Left renal pelvis (tissue), 4 donors: ENCODE measurements at places on chromosomes 1 and 21. TPM values are rescaled to one million over a fixed set of nuclear protein-coding genes. Genes with fewer than 3 reads are reported as not detected.

- DNase-seq, result peak; percentile 50
Measured at GRCh38 chr1:209248649-209249279, 334.8 kb upstream of the CAMK1G start.

DNA sequence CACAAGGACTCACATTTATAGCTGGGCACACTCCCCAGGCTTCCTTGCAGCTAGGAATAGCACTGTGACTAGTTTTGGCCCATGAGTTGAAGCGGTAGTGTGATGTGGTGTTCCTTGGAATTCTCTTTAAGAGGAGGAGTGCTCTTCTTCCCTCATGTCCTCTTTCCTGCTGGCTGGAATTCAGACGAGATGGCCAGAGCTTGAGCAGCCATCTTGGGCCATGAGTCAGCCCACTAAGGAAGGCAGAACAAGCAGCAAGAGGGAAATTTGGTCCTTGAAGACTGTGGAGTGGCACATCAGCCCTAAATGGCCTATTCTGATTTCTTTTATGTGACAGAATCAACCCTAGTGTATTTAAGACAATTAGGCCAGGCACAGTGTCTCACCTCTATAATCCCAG is 20.0 kb downstream of the HTR6 start:
- DNase-seq, result no peak

- no peak for DNase-seq
Measured at GRCh38 chr1:210367566-210367965, 38.9 kb downstream of the HHAT start.

DNA sequence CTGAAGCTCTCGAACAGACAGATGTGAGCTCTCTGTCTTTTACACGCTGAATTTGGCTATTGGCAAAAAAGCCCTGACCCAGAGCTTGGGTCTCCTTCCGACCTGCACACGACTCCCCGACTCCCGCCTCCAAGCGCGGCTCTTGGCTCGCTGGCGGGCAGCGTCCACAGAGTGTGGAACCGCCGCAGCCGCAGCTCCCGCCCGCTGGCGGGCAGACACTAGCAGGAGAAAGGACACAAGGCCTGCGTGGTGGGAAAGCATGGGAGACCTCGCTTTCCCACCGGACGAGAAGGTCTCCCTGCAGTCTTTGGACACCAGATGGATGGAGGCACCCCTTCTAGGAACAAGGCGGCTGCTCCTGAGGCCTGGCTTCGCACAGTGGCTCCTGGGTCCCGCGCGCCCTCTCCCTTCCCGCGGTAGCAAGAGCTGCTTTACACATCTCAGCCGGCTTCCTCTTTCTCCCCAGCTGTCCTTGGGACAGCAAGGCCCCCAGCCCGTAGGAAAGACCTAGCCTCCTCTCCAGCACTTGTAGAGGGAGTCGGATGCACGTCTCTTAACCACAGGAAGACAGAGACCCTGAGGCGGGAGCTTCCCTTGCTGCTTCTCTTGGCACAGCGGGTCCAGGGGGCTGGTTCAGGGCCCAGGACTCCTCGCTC is 92.1 kb downstream of the PRKAB2 start:
- no peak for DNase-seq

Gene MIXL1
- polyA plus RNA-seq, result 0.22 TPM

- DNase-seq, result no peak
Measured at GRCh38 chr1:151693057-151693651, 23.4 kb downstream of the CELF3 start.

Gene EPHB2
- polyA plus RNA-seq, result 16.0 TPM

Gene TNFRSF14
- 19.7 TPM for polyA plus RNA-seq

Gene UBE2U
- not detected for polyA plus RNA-seq

Gene PTTG1IP
- 295 TPM for polyA plus RNA-seq

DNA sequence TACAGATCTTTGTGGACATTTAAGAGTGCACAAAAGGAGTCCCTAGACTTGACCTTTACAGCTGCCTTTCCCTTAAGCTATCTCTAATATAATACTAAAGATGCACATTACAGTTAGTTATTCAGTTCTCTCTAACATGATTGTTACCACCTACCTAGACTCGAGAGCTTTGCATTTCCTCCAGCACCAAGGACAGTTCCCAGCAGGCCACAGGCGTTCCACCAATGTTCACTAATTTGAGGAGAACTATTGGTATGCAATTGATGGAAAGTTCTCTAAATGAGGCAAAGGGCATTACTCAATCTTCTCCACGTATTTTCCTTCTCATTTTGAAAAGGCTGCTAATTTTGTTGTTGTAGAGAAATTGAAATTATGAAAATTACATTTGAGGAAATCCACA is 5.4 kb upstream of the NTNG1 start:
- DNase-seq, result no peak

DNA sequence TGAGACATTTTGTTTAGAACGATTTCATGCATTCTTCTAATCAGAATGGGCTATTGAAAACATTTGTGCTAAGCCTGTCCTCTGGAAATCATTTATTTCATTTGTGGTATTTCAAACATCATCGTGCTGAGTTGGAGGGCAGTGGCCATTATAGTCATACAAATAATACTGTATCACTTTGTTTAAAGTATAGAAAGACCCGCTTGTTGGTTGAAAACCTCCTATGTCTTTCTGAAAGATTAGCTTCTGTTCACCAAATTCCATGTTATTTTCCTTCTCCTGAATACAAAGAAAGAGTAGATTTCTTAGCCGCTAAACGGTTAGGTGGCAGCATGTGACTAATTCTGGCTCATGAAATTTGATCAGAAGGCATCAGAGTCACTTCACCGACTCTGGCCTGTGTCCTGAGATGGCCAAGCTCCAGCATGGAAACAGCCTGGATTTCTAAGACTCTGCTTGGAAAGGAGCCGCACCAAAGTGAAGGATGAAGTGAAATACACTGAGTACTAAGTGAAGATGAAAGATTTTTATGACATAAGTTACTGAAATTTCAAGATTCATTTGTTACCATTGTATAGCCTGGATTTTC is 355.1 kb downstream of the USP25 start:
- no peak for DNase-seq

Gene THEM5
- 0.56 TPM for polyA plus RNA-seq

DNA sequence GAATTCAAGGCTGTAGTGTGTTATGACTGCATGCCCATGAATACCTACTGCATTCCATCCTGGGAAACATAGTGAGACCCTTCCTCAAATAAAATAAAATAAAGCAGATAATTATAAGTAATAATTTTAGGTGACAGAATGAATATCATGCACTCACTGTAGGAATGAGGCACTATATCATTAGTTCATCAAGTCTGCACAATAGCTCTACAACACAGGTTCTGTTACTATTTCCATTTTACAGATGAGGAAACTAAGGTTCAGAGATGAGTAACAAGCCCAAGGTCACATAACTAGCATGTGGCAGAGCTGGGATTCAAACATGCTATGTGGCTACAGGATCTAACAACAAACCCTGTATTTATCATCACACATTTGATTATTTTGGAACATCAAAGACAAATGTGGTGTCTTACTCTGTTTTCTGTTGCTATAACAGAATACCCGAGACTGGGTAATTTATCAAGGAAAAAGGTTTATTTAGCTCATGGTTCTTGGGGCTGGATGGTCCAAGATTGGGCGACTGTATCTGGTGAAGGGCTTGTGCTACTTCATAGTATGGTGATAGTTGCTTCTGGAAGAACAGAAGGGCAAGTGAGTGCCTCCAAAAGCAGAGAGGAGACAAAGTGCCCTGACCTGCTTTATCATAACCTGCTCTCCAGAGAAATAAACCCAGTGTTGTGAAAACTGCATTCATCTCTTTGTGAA is 4.8 kb upstream of the ZNF691 start:
- DNase-seq, result no peak

- DNase-seq, result no peak
Measured at GRCh38 chr1:165161130-165161529, 195.4 kb downstream of the LMX1A start.

DNA sequence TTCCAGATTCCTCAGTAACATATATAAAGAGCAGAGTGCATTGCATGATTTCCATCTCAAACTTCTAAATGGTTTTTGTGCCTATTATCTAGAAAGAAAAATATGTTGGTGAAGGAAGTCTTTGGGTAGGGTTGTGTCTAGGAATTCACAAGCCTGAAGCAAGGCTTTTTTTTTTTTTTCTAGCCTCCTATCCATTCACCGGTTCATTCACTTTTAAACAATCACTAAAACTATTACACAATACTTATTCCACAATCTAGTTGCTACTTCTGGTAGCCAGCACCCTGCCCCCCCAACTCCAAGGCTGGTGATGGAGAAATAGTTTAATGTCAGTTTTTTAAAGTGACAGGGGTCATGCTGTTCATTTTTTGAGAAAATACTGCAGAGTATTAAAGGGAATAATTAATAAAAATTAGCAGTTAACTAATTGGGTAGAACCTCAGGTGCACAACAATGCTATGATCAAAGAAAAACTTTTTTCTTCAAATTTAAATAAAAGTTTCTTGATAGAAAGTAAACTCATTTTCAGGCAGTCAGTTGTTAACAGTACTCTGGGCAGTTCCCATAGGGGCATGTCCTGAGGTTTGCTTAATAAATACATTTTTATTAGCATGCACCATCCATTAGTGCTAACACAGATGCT is 10.9 kb downstream of the IRF2BP2 start:
- DNase-seq, result no peak

DNA sequence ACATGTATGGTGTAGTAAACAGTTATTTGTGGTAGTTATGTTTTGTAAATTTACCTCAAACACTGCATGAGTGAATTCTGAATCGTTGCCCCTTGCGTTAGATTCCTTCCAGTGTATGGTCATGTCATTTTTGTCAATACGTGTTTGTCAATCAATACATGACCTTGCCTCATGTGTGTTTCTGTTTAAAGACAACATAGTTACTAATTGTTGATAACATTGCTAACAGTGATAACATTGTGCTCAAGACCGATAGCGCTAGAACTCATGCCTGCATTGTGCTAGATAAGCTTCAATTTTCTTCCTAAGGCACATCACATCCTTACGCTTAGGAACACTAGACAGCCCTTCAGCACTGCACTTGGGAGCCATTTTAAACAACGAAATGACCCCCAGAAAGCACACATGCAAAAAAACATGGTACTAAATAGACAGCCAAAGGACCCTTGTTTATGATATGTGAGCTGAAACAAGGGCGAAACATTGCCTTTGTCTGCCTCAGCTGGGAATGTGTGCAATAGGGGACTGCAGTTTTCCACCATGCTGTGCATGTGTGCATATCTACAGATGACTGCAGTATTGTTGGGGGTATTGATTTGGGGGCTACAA is 37.3 kb downstream of the MRPS6 start:
- no peak for DNase-seq

- DNase-seq, result no peak
Measured at GRCh38 chr1:88327391-88328267, 356.4 kb upstream of the PKN2 start.

DNA sequence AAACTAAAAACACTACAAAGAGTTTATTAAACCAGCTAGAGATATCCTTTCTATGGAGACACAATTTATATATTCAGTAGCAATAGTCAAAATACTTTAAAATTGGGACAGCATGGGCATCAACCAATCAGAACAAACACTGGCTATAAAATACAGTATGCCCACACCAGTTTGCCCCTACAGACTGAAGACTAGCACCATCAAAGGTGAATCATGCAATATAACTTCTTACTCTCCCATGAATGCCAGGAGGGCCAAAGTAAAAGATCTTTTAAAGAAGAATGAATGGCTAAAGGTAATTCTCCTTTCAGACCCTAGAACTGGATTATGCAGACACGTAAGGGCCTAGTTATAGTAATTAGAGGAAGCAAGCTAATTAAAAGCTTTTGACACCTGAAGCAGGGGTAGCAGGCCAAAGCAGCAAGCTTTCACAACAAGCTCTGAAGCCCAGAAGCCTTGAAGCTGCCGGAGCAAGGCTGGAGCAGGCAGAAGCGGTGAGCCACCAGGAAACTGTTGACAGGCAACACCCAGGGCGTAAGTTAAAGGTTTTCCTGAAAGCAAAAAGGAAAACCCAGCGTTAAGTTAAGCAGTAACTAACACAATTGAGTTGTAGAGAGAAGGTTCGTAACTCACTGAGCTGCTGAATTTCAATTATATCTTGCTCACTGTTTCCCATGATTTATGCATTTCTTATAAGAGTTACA is 99.3 kb downstream of the CDC42BPA start:
- DNase-seq, result no peak

DNA sequence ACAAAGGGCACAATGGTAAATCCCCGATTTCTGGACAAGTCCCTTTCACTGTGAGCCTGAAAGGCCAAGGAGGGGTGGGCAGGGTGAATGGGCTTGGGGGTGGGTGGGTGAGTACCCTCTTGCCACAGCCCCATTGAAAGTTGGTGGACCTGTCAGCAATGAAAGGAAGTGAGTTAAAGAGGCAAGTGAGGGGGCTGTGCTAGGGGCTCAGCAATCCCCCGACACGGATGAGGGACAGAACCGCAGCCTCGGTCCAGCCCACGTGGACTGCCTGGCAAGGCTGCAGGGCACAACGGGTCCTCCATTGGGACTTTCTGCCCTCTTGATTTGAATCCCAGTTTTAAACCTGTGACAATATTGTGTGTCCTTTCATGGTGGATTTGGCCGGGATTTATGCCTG is 255.3 kb downstream of the FOXD2 start:
- no peak for DNase-seq

Gene PLEKHN1
- 0.43 TPM for polyA plus RNA-seq
